ENCODE measurements at places on chromosomes 1 and 21. TPM values are rescaled to one million over a fixed set of nuclear protein-coding genes. Genes with fewer than 3 reads are reported as not detected.

The IRF2BP2 gene
- 121 TPM for total RNA-seq

DNA sequence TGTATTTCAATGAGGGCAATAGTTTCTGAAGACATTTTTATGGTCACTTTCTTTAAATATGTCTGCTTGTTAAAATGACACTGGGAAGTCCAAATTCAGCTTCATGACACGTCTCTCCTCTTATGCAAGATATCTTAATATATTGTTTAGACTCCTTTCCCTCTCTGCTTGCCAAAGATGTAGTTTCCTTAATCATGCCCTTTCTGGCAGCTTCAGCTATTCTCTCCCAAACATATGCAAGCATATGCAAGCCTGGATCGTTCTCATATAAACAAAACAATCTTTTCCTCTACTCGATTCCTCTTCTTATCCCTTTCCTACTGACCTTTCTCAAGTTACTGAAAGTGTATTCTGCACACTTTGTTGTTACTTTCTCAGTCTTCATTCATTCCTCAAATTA lies 372.2 kb downstream of the PTBP2 start:
- DNase-seq, result no peak

GRCh38 chr1:183572721-183573120 lies 17.5 kb downstream of the NCF2 start:
- DNase-seq, result no peak

GRCh38 chr1:31772669-31773248 lies 8.6 kb upstream of the ADGRB2 start:
- DNase-seq, result no peak

The TACSTD2 gene
- not detected for total RNA-seq

The METTL18 gene
- total RNA-seq, result 12.0 TPM

GRCh38 chr1:107941123-107941522 lies 23.9 kb downstream of the VAV3 start:
- no peak for DNase-seq

The BCL2L15 gene
- total RNA-seq, result 0.83 TPM

The CERS2 gene
- 106 TPM for total RNA-seq

DNA sequence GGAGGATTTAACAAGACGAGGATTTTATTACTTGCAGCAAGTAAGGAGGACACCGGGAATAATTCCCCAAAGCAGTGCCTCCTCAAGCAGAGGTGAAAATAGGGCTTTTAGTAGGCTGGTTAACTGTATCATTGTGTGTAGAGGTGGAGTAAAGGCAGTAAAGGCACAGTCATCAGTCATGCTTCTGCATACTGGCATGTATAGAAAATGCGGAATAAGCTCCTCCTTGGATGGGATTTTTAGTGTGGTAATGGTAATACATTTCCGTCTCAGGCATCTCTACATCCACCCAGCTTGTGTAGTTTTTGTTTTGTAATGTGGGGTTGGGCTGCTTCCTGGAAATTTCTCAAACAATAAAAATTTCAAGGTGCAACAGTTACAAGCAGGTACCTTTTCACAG lies 27.4 kb upstream of the GPR25 start:
- no peak for DNase-seq

- no peak for DNase-seq
These were observed 444 bp upstream of the MAP3K6 start for GRCh38 chr1:27367160-27367650.
